Activated CD8-positive, alpha-beta T cell treated with anti-CD3 and anti-CD28 coated beads for 36 hours (primary cell): ENCODE measurements at places on chromosomes 1 and 21.
A peak's percentile ranks its signal among the peaks of the same experiment; 100 is the strongest.

- DNase-seq, result no peak
These were observed 78.5 kb downstream of the RUNX1 start for GRCh38 chr21:34970566-34970965.

- DNase-seq, result no peak
These were observed 6.2 kb upstream of the KCNA10 start for GRCh38 chr1:110525249-110525595.

DNA sequence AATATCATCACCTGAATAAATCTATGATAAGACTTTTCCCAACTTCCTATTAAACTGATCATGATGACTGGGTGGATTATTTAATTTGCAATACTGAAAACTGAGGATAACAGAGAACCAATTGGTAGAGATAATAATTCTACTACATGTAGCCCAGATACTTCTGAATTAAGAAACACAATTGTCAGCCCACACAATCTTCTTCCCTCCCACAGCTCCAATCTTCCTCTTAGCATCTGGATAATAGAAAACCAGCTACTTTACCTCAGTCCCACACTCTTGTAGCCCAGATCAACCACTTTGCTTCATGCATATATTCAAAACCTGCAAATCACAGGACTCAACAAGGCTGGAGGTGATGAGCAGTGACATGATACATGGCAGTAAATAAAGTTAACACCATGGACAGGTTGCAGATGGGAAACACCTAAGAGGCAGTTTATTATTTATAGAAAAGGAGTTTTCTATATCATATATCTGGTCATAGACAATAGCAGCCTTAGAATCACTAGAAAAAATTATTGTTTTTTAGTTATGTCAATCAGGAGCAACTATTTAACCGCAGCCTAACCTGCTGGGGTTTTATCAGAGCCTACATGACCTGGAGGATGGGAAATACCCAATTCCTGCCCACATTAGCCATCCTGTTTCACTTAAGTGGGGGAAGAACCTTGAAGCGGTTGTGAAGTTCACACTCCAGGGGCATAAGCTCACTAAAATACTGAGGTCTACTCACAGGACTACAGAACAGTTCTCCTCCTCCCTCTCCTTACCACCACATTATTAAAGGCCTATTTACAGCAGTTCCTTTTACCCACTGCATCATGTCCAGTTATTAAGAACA, 16.7 kb downstream of the FRRS1 start:
- peak; percentile 67 for DNase-seq

DNA sequence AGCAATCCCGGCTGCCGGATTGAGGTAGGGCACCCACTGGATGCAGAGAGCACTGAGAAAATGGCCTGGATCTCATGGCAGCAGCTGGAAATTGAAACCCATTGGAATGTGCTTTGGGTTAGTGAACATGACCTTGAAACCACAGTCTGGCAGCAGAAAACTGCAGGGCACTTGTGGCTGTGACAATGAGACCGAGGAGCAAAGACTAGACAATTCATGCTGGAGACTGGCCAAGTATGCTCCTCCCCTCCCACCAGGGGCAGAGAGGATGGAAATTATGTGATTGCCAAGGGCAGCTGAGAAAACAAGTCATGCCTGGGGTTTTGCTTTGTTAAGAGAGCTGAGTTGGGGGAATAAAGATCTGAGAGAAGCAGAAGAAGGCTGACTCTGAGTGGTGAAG, 60.7 kb downstream of the ZNF697 start:
- no peak for DNase-seq

- no peak for DNase-seq
These were observed 4.5 kb downstream of the ASCL5 start for GRCh38 chr1:201122321-201122957.

DNA sequence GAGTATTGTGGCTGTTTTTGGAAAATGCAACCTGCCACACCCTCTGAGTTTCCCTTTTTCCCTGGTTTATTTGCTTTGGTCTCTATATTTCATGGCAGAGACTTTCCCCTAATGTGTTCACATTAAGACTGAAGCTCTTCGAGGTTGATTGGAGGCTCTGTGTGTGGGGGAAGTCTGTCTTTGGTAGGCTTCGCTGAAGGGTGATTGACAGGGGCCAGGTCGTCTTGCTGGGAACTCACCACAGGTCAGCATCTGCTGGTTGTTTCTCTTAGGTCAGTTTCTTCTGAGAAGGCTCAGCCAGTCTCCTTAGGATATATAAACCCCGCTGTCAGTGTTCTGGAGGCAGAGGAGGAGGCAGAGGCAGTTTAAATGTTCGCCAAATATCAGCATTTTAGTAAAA, 249.4 kb downstream of the RPS6KC1 start:
- no peak for DNase-seq

- no peak for DNase-seq
These were observed 25.6 kb downstream of the MCOLN3 start for GRCh38 chr1:85022700-85023099.

GRCh38 chr1:223621312-223621734, 44.2 kb downstream of the CAPN8 start:
- no peak for DNase-seq

DNA sequence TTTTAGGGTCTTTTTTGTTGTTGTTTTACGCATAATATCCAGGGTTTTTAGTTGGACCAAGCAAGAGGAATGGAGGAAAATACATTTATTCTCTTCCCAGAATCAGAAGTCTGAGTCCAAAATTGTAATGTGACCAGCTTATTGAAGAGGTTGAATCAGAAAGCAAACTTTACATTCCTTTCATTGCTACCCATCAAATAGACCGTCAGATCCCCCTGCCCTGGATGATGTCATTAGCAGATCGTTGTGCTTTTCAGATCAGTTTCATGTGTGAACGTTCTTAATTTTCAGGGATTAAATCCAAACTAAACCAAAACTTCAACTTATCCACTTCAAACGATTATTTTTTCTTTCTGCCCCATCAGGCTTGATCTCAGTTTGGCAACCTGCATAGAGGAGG, 85.7 kb upstream of the NGF start:
- no peak for DNase-seq

DNA sequence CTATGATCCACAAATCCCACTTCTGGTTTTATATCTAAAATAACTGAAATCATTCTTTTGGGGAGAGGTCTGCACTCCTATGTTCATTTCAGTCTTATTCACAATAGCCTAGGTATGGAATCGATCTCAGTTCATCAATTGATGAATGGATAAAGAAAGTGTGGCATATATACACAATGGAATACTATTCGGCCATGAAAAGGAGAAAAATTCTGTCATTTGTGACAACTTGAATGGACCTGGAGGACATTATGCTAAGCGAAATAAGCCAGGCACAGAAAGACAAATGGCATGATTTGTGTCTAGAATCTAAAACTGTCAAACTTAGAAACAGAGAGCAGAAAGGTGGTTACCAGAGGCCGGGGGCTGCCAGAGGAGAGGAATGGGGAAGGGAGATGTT, 5.4 kb upstream of the KRTAP10-8 start:
- DNase-seq, result no peak

DNA sequence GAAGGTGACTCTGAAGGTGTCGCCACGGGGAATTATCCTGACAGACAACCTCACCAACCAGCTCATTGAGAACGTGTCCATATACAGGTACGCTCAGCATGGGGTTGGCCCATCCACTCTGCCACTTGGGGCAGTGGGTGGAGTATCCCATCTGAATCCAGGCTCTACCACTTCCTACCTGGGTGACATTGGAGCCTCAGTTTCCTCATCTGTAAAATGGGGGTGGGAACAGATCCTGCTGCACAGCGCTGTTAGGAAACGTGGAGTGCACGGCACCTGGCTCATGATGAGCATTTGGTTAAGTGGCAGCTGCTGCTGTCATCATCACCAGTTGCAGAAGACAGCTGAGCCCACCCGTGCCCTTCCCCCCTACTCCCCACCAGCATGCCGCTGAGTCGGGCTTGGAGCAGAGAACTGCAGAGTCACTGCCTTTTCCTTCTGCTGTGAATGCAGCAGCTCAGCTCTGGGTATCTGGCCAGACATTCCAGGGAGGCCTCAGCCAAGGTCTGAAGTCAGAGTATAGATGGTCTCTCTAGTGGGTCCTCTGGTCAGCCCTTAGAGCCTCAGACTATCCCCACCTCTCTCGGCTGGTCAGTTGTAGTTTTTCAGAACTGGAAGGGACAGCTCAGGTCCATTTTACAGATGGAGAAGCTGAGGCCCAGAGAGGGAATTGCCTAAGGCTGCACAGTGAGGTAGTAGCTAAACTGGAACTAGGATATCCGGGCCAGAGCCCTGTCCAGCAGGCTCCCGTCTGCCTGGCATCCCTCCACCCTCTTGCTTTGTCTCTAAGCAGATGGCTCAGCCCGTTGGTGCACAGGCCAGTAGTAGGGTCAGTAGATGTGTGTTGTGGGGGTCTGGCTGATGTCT, 11.7 kb downstream of the LDLRAP1 start:
- DNase-seq, result no peak

DNA sequence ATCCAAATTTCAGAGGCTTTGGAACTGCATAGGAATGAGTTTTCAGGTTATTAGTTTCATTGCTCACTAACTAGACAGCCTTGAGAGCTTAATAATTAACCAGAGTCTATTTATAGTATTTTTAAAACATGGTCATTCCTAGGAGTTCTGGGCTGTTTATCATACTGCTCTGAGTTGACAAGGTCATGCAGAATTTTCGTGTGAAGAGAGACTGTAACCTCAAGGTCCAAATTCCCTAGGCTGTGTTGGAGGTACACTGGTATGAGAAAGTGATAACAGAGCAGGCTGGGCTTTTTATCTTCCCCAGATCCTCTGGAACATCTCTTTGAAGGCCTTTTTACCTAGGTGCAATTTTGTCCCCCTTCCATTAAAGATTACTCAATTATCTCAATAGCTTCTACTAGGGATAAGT, 736.3 kb downstream of the LTN1 start:
- DNase-seq, result no peak

- no peak for DNase-seq
These were observed 191.8 kb upstream of the DPYD start for GRCh38 chr1:98112626-98113025.
